ENCODE measurements at places on chromosomes 4 and X. TPM values are rescaled to one million over a fixed set of nuclear protein-coding genes. Genes with fewer than 3 reads are reported as not detected.
A peak's percentile ranks its signal among the peaks of the same experiment; 100 is the strongest.

Gene CDKL2
- polyA plus RNA-seq, result 0.04 TPM

DNA sequence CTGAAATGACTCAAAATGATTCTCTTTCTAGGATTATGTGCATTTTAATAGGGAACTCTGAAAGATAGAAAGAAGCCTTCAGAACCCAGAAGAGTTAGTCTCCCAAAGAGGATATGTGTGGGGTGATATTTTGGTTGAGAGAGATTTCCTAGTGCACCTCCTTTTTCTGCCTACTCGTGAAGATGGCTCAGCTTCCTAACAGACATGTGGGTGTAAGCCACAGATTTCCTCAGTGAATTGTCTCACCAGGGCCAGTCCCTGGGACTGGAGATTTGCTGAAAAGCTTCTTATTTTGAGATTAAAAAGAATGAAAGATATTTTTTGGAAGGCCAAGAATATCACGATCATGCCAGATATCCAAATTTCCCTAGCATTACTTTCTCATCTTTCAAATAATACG is 42.8 kb downstream of the MAGEB17 start:
- no peak for DNase-seq

GRCh38 chrX:40158036-40158706 is 60.4 kb upstream of the BCOR start:
- peak; percentile 63 for DNase-seq

- DNase-seq, result no peak
Observed at GRCh38 chrX:52425775-52426174, 57.0 kb downstream of the XAGE2 start.

DNA sequence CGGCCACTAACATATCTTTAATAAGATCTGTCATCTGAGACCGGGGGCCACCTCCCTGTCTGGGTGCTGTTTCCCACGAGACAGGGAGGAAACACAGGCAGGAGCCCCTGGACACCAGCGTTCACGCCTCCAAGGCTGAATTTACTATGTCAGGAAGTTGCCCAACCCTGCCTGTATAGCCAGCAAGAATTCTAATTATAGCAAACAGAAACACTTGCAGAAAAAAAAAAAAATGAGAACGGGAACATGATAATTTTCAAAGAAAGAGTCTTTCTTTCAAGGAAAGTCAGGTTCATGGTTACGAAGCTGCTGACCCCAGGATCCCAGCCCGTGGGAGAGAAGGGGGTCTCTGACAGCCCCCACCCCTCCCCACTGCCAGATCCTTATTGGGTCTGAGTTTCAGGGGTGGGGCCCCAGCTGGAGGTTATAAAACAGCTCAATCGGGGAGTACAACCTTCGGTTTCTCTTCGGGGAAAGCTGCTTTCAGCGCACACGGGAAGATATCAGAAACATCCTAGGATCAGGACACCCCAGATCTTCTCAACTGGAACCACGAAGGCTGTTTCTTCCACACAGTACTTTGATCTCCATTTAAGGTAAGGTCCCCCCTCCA is at the start of gene IL3RA:
Gene IL3RA (plus strand): TSS at position 455 of the 613 bp plus-strand sequence. CDS start 4,981 bp downstream, outside the sequence.
- peak; percentile 54 for DNase-seq

GRCh38 chrX:81586096-81586495 is 384.2 kb downstream of the SH3BGRL start:
- no peak for DNase-seq

DNA sequence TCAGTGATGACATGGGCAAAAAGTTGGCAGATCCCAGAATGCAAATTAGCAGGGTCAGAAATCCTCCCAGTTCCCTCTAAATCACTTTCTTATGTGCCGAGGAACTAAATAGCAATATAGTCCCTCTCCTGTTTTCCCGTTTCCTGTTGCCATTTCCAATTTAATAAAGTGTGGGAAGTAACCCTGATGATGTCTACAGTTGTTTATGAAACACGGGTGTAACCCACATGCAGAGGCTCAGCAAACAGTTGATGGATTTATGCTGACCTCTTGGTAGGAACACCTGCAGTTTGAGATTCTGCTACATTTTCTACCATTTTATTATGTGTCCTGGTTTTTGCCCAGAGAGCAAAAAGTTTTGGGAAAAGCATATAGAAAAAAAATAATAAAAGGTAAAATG is 56.7 kb downstream of the FGFBP1 start:
- DNase-seq, result no peak

Gene CLNK
- not detected for polyA plus RNA-seq
